ENCODE measurements at places on chromosomes 16 and 17.
A peak's percentile ranks its signal among the peaks of the same experiment; 100 is the strongest.

DNA sequence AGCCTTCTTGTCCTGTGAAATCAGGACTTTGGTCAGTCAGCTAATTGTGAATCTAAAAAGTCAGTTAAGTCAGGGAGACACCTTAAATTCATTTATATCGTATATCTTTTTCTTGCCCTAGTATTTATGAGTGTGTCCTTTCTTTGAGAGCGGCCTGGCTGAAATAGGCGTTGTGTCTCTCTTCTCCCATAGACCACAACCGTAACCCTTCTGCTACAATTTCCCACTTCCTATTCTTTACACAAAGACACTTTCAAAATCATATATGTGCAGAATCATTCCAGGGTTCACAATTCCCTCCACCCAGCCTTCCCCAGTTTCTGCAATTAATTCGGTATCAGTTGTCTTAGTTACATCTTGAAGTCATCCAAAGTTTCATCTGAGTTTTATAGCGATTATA, 14.0 kb upstream of the COTL1 start:
- DNase-seq: no peak

- DNase-seq: no peak
Observed at GRCh38 chr16:12600536-12601256, 203.0 kb downstream of the CPPED1 start.

DNA sequence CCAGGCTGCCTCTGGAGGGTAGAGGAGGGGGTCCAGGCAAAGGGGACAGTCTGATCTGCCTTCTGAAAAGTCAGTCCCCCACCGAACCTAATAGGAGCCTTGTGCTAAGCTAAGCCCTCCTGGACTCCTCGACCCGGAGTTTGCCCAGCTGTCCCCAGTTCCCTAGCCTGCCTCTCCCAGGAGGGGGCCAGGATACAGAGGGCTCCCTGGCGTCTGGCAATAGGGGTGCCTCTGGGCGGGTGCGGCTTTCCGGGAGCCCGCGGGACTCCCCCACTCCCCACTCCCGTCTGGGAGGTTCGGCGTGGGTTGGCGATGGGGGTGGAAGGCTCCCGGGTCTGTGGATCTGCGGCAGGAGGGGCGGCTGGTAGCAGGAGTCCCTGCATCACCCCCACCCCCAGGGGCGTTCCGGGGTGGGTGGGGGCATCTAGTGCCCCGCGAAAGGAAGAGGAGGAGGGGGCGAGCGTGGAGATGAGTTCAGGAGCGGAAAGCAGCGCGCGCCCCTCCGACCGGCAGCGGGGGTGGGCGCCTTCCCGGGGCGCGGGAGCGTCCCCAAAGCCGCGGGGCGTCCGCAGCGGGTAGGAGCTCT, 1.2 kb downstream of the GSG1L start:
- no peak for DNase-seq

DNA sequence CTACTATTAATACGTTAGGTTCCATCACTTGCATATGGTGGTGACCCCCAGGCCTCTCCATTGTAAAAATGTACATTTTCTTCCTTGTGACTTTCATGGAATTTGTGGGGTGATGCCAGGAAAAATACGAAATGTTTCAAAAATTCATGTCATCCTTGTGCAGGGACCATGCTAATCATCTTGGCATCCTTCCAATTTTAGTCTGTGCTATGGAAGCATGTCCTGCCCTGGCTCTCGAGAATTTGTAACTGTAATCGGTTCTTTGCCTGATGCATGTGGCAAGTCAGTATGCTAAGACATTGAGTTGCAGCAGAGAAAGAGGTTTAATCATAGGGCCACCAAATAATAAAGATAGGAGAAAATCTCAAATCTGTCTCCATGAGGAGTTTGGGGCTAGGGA, 14.3 kb upstream of the GINS3 start:
- DNase-seq: peak; percentile 9

- peak; percentile 90 for DNase-seq
Observed at GRCh38 chr16:54171626-54172537, 114.7 kb downstream of the IRX3 start.

DNA sequence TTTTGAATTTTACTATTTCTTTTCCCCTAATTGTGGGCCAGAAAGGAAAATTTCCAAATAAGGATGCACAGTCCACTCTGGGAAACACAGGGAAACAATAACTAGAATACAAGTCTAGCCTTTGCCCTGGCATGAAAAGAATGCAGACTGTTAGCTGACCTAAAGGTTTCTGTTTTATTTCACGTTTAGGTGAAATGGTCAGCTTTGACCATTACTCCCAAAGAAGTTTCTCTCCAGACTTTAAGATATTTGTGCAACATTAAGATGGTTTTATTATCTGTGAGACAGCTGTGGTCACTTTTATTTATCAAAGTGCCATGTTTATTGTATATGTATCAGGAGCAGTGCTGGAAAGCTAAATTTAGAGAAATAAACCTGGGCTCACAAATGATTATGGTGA, 163.9 kb downstream of the SPECC1 start:
- DNase-seq: no peak
